ENCODE measurements at places on chromosomes 5 and 9.

DNA sequence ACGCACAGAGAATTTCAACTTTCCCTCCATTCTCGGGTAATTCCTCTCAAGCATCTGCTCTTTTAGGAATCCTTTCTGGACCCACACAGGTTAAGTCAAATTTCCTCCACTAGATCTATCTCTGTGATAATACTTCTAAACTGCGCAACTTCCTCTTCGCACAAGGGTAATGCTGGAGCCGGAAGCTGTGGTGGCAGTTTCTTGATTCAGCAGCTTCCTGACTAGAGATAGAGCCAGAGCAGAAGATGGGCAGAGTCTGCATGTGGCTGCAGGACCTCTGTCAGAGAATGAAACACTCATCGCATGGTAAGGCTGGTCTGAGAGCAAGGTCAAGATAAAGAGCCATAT, 11.1 kb upstream of the CDC42SE2 start:
- DNase-seq, result peak; percentile 60

DNA sequence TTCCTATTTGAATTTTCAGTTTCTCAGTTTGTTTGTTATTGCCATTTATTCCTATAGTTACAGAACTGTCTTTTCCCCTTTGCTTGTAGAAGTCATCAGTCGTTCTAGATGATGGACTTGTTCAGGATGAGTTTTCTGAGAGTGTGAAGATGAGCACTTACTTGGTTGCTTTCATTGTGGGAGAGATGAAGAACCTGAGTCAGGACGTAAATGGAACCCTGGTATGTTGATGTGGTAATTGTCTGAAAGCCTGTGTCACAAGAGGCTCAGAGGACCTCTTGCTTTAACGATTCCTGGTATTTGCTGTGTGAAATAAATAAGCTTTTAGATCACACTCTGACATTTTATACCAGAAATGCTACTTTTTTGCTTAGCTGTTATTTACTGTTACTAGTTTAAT, 50.6 kb downstream of the LNPEP start:
- DNase-seq, result no peak

DNA sequence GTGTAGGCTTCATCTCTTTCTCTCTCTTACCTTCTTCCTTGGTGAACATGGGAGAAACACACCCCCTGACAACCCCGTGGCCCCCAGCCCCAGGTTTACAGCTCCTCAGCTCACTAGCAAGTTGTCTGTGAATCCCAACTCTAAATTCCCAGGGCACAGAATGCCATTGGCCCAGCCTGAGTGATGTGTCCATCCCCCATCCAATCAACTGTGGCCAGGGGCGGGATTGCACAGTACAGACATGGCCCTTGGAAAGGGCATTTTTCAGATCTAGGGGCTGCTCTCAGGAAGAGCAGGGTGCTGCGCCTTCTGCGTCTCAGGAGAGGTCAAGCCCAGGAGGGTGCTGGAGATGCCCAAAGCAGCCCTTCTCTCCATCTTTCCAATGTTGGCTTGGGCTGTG, 48.2 kb upstream of the ASS1 start:
- DNase-seq, result no peak

GRCh38 chr5:54851449-54851848, 133.9 kb downstream of the ESM1 start:
- no peak for DNase-seq

GRCh38 chr5:149731617-149732323, 1.7 kb downstream of the PPARGC1B start:
- peak; percentile 65 for DNase-seq

GRCh38 chr9:98970532-98971041, 26.9 kb downstream of the COL15A1 start:
- no peak for DNase-seq

All from stimulated activated CD4-positive, alpha-beta T cell treated with anti-CD3 and anti-CD28 coated beads, Interleukin-15, amount 100 ng/mL, for 48 hours (primary cell).